HepG2 (cell line): ENCODE measurements at places on chromosomes 16 and 17.
A peak's percentile ranks its signal among the peaks of the same experiment; 100 is the strongest.

DNA sequence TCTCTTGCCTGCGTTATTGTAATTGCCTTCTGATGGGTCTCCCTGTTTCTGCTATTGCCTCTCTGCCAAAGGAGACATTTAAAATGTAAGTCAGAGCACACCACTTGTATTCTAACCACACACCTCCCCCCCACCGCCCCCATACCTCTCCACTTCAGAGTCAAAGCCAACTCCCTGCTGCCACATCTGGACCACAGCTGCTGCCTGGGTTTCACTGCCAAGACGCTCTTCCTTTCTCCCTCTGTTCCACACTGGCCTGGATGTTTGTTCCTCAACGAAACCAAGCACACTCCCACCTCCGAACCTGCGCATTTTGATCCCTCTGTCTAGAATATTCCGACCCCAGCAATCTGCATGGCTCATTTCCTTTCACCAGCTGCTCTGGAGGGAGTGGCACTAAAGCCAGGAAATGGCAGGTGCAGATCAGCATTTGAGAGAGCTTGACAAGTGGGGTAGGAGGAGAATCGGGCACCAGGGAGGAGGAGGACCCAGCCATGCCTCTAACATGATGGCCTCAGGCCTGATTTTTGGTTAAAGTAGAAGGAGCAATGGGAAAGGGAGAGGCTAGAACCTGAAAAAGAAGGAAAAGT lies 92.4 kb upstream of the HS3ST2 start:
- DNase-seq, result no peak

GRCh38 chr16:57893559-57894389 lies 77.2 kb downstream of the CNGB1 start:
- peak; percentile 99 for DNase-seq

DNA sequence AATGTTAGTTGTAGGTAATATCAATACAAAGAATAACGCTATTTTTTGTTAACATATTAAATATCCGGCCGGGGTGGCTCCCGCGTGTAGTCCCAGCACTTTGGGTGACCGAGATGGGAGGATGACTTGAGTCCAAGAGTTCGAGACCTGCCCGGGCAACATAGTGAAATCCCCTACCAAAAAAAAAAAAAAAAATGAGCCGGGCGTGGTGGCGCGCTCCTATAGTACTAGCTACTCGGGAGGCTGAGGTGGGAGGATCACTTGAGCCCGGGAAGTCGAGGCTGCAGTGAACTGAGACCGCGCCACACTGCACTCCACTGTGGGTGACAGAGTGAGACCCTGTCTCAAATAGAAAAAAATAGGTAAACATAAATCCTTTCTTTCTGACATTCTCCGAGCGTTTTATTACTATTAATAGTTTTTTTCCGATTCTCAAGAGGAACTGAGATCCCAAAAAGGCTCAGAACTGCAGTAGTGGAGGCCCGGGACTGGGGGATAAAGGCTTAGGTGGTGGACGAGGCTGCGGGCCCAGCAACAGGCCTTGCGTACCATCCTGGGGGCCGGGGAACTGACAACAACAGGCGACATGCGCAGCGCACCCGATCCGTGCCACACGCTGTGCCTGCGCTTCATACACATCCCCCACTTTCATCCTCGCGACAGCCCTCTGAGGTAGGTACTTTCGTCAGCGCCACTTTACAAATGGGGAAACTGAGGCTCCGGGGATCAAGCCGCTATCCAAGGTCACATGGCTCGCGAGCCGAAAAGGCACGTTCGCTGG lies 919 bp downstream of the N4BP1 start:
- DNase-seq, result no peak

- no peak for DNase-seq
These were observed 31.9 kb downstream of the CCDC42 start for GRCh38 chr17:8712698-8713097.

DNA sequence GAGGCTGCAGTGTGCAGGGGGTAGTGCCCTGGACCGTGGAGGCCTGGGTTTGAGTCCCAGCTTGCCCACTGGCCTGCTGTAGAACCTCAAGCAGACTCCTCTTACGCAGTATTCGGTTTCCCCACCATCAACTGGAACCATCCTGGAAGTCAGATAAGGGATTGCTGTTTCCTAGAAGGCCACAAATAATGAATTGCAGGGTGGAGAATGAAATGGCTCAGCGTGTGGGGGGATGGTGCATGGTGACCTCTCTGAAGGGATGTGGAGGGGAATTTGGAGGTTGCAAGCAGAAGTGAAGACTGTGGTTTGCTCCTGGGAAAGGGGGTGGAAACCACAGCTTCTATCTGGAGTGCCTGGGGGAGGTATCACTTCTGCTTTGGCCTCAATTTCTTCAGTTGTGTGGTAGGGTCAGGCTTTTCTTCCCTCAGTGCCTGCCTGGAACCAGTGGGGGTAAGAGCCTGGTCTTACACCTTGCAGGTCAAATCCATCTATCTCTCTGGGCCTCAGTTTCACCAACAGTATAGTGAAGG lies 1.7 kb downstream of the ADGRG5 start:
- DNase-seq, result no peak

DNA sequence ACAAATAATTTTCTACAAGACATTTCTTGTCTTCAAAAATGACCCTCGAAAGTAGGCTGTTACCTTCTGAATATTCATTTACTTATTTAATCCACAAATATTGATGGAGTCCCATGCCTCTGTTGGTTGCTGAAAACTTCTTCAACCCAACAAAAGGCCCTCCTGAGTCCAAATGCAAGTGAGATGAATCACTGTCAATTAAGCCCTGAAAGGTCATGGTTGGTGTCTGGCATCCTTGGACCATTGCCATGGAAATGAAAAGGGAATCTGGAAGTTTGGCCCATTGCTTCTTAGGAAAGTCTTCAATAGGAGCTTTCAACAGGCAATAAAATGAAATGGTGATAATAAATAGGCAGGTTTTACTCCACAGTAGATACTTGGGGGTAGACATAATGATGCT lies 364.7 kb upstream of the DYNLRB2 start:
- no peak for DNase-seq

DNA sequence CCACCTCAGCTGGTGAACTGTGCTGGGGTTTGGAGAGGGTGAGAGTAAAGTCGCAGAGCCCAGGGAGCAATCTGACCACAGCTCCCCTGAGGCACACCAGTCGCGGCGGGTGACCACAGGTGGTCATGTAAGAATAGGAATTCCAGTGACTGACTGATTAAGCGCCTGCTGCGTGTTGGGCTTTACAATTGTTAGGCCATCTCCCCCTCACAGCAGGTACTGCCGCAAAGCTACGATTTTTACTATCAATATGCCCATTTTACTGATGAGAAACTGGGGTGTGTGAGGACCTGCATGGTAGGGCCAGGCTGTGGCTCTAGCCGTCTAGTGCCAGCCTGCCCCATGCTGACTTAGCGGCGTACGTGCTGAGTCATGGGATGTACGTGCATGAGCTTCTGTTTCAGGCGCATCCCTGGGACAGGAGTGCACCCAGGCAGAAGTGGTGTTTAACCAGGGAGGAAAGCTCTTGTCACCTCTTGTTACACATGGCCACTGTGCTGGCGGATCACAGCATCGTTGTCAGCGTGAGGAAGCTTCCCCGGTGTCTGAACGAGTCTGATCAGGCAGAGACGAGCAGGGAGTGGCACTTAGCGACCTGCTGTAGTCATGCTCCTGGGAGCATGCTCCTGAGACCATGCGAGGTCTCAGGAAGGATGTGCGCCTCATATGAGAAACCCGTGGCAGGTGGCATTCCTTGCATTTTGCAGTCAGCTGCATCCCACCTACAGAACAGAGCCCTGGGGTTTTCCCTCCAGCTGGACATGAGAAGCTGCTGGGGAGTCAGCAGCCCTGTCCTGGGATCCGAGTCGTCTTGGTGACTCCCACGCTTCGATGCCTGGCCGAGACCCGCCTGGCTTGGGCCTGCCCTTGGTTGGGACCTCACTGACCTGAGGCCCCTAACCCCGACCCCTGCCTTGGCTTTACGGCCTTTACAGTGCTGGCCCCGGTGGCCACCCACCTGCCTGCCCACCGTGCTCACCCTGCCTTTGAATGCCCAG lies 163.7 kb upstream of the CHMP6 start:
- no peak for DNase-seq
